ENCODE measurements at places on chromosomes 4 and X. TPM values are rescaled to one million over a fixed set of nuclear protein-coding genes. Genes with fewer than 3 reads are reported as not detected.

DNA sequence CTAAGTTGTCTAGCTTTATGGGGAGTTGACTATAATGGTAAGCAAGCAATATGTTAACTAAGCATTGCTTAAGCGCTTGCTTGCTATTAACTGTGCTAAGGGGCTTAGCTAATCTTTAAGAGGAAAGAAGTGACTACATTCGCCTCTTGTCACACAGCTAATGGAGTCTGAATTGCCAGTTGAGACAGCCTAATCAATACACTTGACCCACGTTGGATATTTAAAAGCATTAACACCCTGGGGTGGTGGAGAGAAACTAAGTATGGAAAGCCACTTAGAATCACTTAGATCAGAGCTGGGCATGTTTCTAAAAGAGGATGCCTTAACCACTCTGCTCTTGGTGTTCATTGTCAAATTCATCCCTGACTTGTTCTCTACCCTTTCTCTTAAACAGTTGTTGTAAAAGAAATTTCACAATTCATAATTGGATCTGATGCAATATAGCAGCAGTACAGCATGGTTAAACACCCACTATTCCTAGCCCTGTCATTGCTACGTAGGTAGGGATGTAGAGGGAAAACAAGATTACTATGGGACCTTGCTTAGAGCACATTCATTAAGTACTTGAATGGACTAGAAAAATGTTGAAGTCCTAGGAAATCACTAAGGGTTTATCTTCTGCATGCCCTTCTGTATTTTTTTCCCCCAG, 3.5 kb downstream of the ZAR1 start:
- H3K27ac ChIP-seq: no peak overlapping the region
- H3K36me3 ChIP-seq: peaks cover 6% of the 10 kb centered on the region
- no peaks in the 10 kb centered on the region for H3K4me1 ChIP-seq
- H3K27me3 ChIP-seq: peaks cover 33% of the 10 kb centered on the region
- DNase-seq: no peak

GRCh38 chr4:48944252-48944651, 37.7 kb upstream of the OCIAD2 start:
- DNase-seq: no peak
- H3K36me3 ChIP-seq: no peaks in the 10 kb centered on the region
- H3K4me3 ChIP-seq: no peak overlapping the region
- H3K27me3 ChIP-seq: peaks cover 14% of the 10 kb centered on the region
- peaks cover 16% of the 10 kb centered on the region for H3K4me1 ChIP-seq

DNA sequence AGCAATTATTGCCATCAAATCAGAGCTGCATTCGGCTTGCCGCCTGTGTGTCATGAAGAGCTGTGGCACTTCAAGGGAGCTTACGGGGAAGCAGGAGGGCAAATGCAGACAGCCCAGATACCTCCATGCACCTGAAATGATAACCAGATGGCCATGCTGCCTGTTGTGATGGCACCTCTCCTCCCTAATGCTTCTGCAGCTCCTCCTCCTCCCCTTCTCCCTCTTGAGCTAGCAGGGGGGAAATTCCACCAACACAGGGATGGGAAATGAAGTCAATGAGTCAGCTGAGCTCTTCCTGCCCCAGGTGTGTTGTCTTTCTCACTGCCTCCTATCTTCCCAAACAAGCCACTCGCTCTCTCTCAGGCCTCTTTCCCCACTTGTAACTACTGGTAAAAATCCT, 565.0 kb downstream of the BCOR start:
- no peak overlapping the region for H3K27ac ChIP-seq
- peaks cover 19% of the 10 kb centered on the region for H3K27me3 ChIP-seq
- H3K4me1 ChIP-seq: no peaks in the 10 kb centered on the region
- H3K36me3 ChIP-seq: no peaks in the 10 kb centered on the region
- H3K4me3 ChIP-seq: no peak overlapping the region

DNA sequence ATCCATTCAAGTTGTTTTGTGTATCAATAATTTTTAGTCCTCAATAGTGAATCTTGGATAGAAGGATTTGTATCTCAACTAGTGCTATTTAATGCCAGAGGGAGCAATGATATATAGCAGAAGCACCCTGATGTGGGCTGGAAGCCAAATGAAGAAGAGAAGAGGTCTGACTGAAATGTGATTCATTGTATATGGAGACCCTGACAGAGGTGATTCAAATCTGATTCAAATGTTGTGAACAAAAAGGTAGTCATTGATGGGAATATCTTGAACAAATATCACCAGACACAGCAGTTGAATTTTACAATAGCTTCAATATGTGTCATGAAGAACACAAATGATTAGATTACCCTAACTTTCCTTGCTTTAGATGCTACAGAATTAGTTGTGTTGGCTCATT, 27.5 kb upstream of the SULT1B1 start:
- DNase-seq: no peak
- no peak overlapping the region for H3K4me3 ChIP-seq
- H3K4me1 ChIP-seq: peaks cover 39% of the 10 kb centered on the region
- H3K36me3 ChIP-seq: no peaks in the 10 kb centered on the region

GRCh38 chr4:84159762-84160161, 339.3 kb downstream of the NKX6-1 start:
- peaks cover 20% of the 10 kb centered on the region for H3K27me3 ChIP-seq
- no peaks in the 10 kb centered on the region for H3K36me3 ChIP-seq
- no peak overlapping the region for H3K27ac ChIP-seq
- H3K4me1 ChIP-seq: no peaks in the 10 kb centered on the region

- no peak for DNase-seq
- no peak overlapping the region for H3K4me3 ChIP-seq
- H3K27me3 ChIP-seq: no peaks in the 10 kb centered on the region
- peaks cover 3% of the 10 kb centered on the region for H3K36me3 ChIP-seq
Measured at GRCh38 chr4:123936621-123937043, 540.0 kb downstream of the SPRY1 start.

GRCh38 chrX:15751155-15751819, 13.2 kb downstream of the CA5B start:
- H3K4me3 ChIP-seq: no peak overlapping the region
- DNase-seq: peak; percentile 5
- no peaks in the 10 kb centered on the region for H3K27me3 ChIP-seq

- H3K27me3 ChIP-seq: no peaks in the 10 kb centered on the region
- no peak overlapping the region for H3K27ac ChIP-seq
- H3K4me1 ChIP-seq: no peaks in the 10 kb centered on the region
- no peak for DNase-seq
- peaks cover 21% of the 10 kb centered on the region for H3K36me3 ChIP-seq
Measured at GRCh38 chrX:13761606-13762414, 27.3 kb downstream of the OFD1 start.

GRCh38 chr4:139886798-139887197, 221.2 kb downstream of the MGST2 start:
- DNase-seq: no peak
- peaks cover 8% of the 10 kb centered on the region for H3K36me3 ChIP-seq
- H3K4me3 ChIP-seq: peak overlapping the region; percentile 32
- peaks cover 30% of the 10 kb centered on the region for H3K4me1 ChIP-seq
- no peaks in the 10 kb centered on the region for H3K27me3 ChIP-seq
- peak overlapping the region; percentile 63 for H3K27ac ChIP-seq

DNA sequence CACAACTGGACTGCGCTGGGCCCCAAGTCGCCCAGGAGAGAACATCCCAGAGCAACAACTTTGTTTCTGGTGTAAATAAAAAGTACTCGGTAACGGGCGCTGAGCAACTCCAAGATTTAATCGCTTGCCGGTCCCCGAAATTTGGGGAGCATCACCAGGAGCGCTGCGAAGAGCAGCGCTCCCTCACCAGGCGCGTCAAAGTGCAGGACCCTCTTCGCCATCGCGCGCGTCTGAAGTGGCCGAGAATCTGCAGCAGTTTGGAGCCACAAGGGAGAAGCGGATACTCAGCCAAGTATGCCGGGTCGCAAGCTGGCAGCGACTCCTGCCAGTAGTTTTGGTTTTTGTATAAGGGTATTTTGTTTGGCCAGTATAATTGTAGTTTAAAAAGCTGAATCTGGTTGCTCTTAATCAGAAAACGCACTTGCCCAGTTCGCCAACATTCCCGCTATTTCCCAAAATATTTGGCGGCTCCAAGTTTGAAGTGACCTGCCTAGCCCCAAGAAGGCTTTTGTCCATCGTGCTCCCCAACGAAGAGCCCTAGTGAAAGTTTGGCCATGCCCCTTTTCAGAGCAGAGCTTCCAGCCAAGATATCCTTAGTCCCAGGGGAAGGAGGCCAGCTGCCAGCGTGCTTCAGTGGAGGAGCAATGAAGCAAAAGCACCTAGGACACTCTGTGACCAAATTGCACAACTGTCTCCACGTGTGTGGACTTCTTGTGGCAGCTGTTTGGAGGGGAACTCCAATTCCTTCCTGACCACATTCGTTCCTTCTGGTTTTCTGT, 557 bp upstream of the KDR start:
- H3K4me3 ChIP-seq: peak overlapping the region; percentile 81
- no peak for DNase-seq
- no peak overlapping the region for H3K27ac ChIP-seq
- H3K27me3 ChIP-seq: peaks cover 70% of the 10 kb centered on the region
- H3K4me1 ChIP-seq: peaks cover 19% of the 10 kb centered on the region

- no peaks in the 10 kb centered on the region for H3K27me3 ChIP-seq
- no peak overlapping the region for H3K4me3 ChIP-seq
- H3K36me3 ChIP-seq: peaks cover 22% of the 10 kb centered on the region
- no peaks in the 10 kb centered on the region for H3K4me1 ChIP-seq
- no peak overlapping the region for H3K27ac ChIP-seq
- DNase-seq: no peak
Measured at GRCh38 chr4:8419222-8420041, 21.1 kb downstream of the ACOX3 start.

- H3K27ac ChIP-seq: no peak overlapping the region
- no peaks in the 10 kb centered on the region for H3K36me3 ChIP-seq
- no peaks in the 10 kb centered on the region for H3K4me1 ChIP-seq
- no peak for DNase-seq
- no peaks in the 10 kb centered on the region for H3K27me3 ChIP-seq
Measured at GRCh38 chr4:1379351-1379781, 26.9 kb downstream of the NKX1-1 start.

- DNase-seq: no peak
- peaks cover 21% of the 10 kb centered on the region for H3K4me1 ChIP-seq
- no peaks in the 10 kb centered on the region for H3K36me3 ChIP-seq
- H3K4me3 ChIP-seq: no peak overlapping the region
Measured at GRCh38 chrX:106894978-106895452, 8.1 kb downstream of the RIPPLY1 start.

- H3K27ac ChIP-seq: peak overlapping the region; percentile 41
- no peak overlapping the region for H3K4me3 ChIP-seq
- H3K36me3 ChIP-seq: no peaks in the 10 kb centered on the region
- peaks cover 33% of the 10 kb centered on the region for H3K4me1 ChIP-seq
- DNase-seq: no peak
- H3K27me3 ChIP-seq: no peaks in the 10 kb centered on the region
Measured at GRCh38 chr4:1777822-1778641, 15.1 kb upstream of the FGFR3 start.

GRCh38 chrX:13691841-13692371, 3.0 kb downstream of the RAB9A start:
- no peak overlapping the region for H3K4me3 ChIP-seq
- H3K4me1 ChIP-seq: peaks cover 38% of the 10 kb centered on the region
- no peak for DNase-seq
- no peaks in the 10 kb centered on the region for H3K27me3 ChIP-seq
- no peak overlapping the region for H3K27ac ChIP-seq

DNA sequence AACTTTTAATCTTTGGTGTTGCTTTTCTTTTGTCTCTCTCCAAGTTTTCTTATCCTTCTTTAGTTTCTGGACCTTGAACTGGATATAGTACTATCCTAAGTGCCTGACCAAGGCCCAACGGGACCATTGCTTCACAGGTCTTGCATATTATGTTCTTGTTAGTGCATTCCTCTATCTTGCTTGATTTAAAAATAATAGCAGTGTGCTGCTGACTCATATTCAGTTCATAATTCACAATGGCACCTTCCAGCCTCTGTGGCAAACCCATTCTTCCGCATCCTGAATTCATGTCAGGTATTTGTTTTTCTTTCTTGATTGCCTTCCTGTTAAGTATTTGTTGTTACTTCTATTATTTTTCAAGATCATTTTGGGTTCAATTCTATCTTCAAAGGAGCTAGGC, 197.1 kb upstream of the GIMD1 start:
- H3K27me3 ChIP-seq: peaks cover 2% of the 10 kb centered on the region
- H3K36me3 ChIP-seq: peaks cover 8% of the 10 kb centered on the region
- peaks cover 13% of the 10 kb centered on the region for H3K4me1 ChIP-seq
- H3K27ac ChIP-seq: no peak overlapping the region

- no peaks in the 10 kb centered on the region for H3K36me3 ChIP-seq
- no peaks in the 10 kb centered on the region for H3K27me3 ChIP-seq
- H3K4me3 ChIP-seq: no peak overlapping the region
Measured at GRCh38 chrX:19702856-19703255, 184.5 kb downstream of the SH3KBP1 start.

GRCh38 chr4:181488926-181489325, 754.3 kb upstream of the TENM3 start:
- H3K4me3 ChIP-seq: no peak overlapping the region
- H3K27me3 ChIP-seq: peaks cover 15% of the 10 kb centered on the region
- H3K4me1 ChIP-seq: no peaks in the 10 kb centered on the region
- no peak for DNase-seq

DNA sequence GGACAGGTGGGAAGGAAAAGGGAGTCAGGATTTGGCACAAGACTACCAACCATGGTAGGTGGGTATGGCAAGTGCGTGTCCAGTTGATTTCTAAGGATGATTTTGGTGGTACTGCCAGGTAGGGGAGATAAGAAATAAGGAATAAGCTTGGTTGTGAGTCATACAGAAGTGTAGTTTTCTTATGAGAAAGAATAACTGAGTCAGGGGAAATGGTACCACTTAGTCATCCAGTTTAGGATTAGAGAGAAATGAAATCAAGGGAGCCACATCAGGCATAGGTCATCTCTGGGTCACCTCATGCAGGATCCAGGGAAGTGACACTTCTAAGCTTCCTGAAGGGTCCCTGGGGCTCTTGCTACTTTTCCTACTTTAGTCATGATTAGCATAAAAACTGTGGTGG, 107.1 kb upstream of the C1GALT1C1 start:
- DNase-seq: no peak
- H3K27ac ChIP-seq: peak overlapping the region; percentile 58
- no peaks in the 10 kb centered on the region for H3K36me3 ChIP-seq
- H3K4me1 ChIP-seq: peaks cover 52% of the 10 kb centered on the region

GRCh38 chrX:476724-477075, 90.0 kb upstream of the PPP2R3B start:
- no peak for DNase-seq
- H3K4me3 ChIP-seq: no peak overlapping the region
- no peaks in the 10 kb centered on the region for H3K27me3 ChIP-seq
- peaks cover 2% of the 10 kb centered on the region for H3K36me3 ChIP-seq
- no peak overlapping the region for H3K27ac ChIP-seq

Gene HHIP
- total RNA-seq: 0.97 TPM

Gene BEND2
- total RNA-seq: not detected

Gene PRDM5
- 9.4 TPM for total RNA-seq

Gene CLCN4
- total RNA-seq: 3.7 TPM

Gene TSPAN7
- 0.40 TPM for total RNA-seq

Gene SYTL5
- 2.5 TPM for total RNA-seq

Gene DCAF8L1
- not detected for total RNA-seq

Gene TMEM35A
- total RNA-seq: 1.8 TPM

Gene SEC24D
- total RNA-seq: 138 TPM

Gene TMPRSS11D
- not detected for total RNA-seq

Gene ATP7A
- total RNA-seq: 16.2 TPM

Gene WDR45
- total RNA-seq: 91.3 TPM

Gene PDE6B
- total RNA-seq: 1.6 TPM
